ENCODE measurements at places on chromosomes 16 and 17.

DNA sequence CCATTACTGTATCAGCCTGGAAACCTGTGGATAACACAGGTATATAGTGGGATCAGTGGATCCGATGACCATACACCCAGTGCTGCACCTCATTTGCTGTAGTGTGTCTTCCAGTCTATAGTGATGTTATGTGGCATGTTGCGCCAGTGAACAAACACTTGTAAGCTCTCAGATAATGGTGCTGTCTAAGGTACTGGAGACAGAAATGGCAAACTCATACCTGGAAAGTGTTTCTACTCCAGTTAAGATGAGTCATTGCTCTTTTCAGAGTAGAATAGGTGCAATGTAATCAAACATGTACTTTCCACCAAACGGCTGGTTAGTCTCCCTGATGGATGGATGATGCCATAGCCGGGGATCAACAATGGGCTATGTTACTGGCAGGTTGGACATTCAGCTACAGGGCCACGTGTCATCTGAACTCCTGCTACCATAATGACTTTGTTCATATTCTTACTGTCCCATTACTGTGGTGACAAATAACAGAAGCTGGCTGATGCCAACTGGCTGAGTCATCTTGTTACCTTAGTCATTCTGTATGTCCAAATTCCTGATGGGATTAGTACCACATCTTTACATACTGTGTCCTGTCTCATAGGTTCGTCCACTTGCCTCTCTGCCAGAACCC is 6.3 kb downstream of the CCL11 start:
- no peak for DNase-seq

DNA sequence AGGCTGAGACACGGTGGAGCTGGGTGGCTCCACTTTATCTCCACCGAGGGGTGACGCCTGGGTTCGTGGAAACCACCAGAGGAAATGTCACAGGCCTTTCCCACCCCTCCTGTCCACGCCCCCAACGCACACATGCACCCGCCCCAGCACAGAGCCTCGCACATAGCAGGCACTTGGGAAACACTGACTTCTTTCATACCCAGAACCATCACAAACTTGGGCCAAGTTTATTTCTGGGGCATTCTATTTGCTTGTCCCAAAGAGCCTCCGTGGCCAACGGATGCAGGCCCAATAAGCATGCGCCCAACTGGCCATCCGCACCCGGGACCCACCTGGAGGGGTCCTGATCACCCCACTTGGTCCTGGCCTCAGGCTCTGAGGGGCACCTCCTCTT is 3.3 kb downstream of the BCAR1 start:
- DNase-seq: peak; percentile 52

- no peak for DNase-seq
Measured at GRCh38 chr16:49889725-49890397, 33.9 kb upstream of the ZNF423 start.

- no peak for DNase-seq
Measured at GRCh38 chr17:28282596-28282995, 36.4 kb upstream of the TMEM97 start.

- peak; percentile 74 for DNase-seq
Measured at GRCh38 chr17:77963441-77963840, 4.9 kb downstream of the TNRC6C start.

DNA sequence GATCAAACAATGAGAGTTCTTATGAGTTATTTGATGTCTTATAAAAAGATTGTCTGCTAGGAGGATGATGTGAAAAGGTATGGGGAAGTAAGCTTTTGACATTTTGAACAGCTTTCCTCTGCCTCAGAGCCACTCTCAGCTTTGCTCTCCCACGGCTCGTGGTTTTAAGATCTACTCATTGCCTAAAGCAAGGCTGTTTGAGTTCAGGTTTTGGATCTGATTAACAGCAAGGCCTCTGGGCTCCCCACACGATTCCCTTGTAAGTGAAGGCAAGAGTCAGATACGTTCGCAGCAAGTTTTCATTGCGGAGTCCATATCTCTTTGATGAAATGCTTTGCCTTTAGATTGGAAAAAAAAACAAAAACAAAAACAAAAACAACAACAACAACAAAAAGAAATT is 515.0 kb upstream of the SALL1 start:
- no peak for DNase-seq

- no peak for DNase-seq
Measured at GRCh38 chr17:64038331-64039105, 18.1 kb upstream of the ICAM2 start.

DNA sequence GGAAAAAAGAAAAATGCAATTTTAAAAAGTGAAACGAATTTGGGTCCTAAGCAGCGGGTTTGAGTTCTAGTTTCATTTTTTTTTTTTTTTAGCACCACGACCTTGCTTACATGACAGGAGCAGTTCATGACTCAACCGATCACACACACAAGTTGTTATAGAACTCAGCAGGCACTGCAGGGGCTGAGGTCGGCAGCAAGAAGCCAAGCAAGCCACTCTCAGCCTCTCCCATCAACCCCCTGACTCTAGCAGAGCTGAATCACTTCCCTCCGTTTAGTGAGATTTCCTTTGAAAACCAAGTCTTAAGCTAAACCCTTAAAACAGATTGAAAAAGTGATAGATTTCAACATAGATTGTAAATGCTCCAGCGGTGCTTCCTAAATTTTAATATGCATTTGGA is 520.8 kb downstream of the HAPSTR1 start:
- no peak for DNase-seq

DNA sequence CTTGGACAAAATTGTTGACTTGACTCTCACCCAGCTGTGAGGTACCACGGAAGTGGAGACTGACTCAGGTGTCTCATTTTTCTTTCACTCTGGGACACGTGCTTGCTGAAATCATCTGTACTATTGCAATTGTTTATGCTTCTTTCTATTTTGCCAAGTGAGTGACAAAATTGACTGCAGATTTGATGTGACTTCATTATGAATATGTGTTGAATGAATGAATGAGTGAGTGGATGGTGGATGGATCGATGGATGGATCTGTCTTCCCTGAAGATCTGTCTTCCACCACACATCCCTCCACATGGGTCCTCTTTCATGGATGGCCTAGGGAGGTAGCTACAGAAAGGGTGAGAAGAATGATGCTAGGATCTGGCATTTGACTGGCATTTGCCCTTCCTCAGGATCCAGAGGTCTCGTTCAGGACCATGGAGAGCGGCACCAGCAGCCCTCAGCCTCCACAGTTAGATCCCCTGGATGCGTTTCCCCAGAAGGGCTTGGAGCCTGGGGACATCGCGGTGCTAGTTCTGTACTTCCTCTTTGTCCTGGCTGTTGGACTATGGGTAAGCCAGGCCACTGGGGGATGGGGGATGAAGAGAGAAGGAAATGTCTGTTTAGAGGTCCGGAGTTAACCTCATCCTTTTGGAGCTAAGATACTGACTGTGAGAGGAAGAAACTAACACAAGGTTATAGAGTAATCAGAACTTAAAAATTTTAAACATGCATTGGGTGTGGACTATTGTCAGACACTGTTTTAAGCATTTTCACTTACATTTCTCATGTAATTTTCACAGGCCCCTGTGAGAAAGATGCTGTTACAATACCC is 12.7 kb downstream of the SLC5A11 start:
- peak; percentile 45 for DNase-seq

- DNase-seq: no peak
Measured at GRCh38 chr17:35312346-35312745, 61.1 kb downstream of the SLFN11 start.

- no peak for DNase-seq
Measured at GRCh38 chr16:79644971-79645667, 44.6 kb upstream of the MAF start.

GRCh38 chr16:10180771-10181163 is 1.5 kb downstream of the GRIN2A start:
- peak; percentile 43 for DNase-seq

GRCh38 chr17:35786941-35787432 is 8.5 kb downstream of the MMP28 start:
- DNase-seq: no peak

DNA sequence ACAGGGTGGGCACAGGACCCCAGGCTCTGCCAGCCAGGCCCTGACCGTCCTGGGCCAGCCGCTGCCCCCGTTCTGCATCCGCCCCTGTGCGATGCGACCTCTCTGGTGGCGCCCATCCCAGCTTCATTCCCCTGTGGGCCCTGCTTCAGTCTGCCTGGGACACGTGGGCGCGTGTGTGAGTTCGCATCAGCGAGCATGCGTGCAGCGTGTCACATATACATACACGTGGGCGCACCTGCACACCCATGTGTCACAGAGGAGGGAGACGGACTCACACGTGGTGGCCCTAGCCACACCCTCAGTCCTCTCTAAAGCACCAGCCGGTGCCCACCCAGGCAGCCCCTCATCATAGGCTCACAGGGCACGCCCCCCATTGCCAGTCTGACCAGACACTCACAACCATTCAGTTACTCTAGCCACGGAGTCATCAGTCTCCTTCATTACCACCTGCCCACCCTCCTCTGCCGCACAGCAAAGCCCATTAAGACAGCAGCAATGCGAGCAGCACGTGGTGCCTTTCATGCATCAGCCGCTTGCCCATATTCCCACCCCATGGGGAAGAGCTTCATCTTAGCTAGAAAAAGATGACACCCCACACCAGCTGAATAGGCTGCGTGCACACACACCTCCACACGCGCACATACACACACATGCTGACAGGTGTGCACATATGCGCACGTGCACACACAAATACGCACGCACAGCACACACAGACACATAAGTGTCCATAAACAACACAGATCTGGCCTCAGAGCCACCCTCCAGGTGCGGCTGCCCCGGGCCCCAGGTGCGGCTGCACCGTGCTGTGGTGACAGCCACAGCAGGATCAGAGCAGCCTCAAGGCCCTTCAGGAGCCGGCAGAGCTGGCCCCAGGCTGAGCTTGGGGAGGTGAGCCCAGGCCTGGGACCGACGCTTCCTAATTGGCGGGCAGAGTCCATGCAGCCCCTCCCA is 9.5 kb upstream of the CDH15 start:
- DNase-seq: no peak

DNA sequence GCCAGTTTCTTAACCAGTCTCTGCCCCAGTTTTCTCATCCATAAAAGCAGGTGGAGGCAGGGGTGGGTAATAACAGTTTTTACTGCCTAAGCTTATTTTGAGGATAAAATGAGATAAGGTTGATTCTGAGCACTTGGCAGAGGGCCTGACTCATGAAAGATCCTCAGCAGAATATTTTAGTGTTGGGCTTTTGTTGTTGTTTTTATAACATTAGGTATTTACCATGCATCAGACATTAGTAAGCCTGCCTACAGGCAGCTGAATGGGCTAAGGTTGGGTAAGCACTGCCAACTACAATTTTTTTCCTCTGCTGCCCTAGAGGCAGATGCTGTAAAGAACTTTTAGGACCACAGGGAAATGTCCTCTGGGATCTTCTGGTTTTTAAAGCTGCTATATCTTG is 43.1 kb downstream of the SCNN1G start:
- no peak for DNase-seq

DNA sequence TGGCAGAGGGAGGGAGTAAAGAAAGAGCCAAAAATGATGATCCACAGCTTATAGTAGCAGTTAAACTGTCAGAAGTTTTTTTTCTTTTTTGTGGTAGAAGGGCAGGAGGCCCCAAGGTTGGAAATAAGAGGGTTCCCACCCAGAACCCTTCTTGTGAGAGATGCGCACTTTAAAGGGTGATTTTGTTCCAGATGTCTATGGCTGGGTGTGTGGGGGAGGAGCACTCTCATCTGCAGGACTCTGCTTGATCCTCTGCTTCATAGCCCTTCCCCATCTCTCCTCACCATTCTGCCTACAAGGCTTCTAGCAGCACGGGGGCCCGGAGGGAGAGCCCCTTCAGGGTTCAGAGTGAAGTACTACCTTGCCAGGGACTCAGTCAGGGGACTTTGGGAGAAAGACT is 6.4 kb downstream of the ATXN1L start:
- no peak for DNase-seq

GRCh38 chr17:46194393-46195216 is 1.4 kb upstream of the KANSL1 start:
- no peak for DNase-seq

GRCh38 chr17:28533091-28533807 is 19.2 kb downstream of the UNC119 start:
- no peak for DNase-seq

- DNase-seq: no peak
Measured at GRCh38 chr17:75008373-75008772, 4.1 kb upstream of the MRPL58 start.

- DNase-seq: peak; percentile 48
Measured at GRCh38 chr17:5665164-5665563, 80.9 kb upstream of the NLRP1 start.

- DNase-seq: no peak
Measured at GRCh38 chr16:1770328-1771187, 785 bp downstream of the NME3 start.

DNA sequence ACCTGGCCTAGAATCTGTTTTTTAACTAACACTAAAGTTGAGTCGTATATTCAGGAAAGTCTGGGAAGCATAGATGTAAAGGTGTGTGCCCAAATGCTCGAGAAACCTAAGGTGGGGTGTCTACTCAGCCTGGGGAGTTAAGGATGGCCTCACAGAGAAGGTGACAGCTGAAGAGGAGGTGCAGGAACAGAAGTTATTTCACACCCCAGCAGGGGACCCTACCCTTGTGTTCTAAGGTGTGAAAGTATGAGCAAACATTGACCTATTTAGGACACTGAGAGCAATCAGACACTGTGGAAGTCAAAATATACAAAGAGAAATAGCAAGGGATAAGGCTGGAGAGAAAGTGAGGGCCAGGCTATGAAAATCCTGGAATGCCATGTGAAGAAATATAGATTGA is 49.0 kb upstream of the DHX40 start:
- no peak for DNase-seq

Data from left hindlimb (tissue), 1 donor.